ENCODE measurements at places on chromosomes 7 and 10. TPM values are rescaled to one million over a fixed set of nuclear protein-coding genes. Genes with fewer than 3 reads are reported as not detected.

The SPDYE18 gene
- total RNA-seq: not detected

The ERVW-1 gene
- total RNA-seq: not detected

The C10orf67 gene
- 0.14 TPM for total RNA-seq

The ZNF22 gene
- 0.09 TPM for total RNA-seq

The CD36 gene
- not detected for total RNA-seq

The FAM237B gene
- total RNA-seq: not detected

The EVX1 gene
- not detected for total RNA-seq

The PRR15 gene
- 4.2 TPM for total RNA-seq

The TMEM273 gene
- 8.9 TPM for total RNA-seq

The PNLIP gene
- not detected for total RNA-seq

The HOGA1 gene
- 70.8 TPM for total RNA-seq

The SLC29A4 gene
- 23.8 TPM for total RNA-seq

The ACSM6 gene
- not detected for total RNA-seq

The ANXA8L1 gene
- total RNA-seq: not detected

The CNPY1 gene
- not detected for total RNA-seq

The GRM3 gene
- total RNA-seq: not detected

The SPDYE8 gene
- not detected for total RNA-seq

The SEMA3E gene
- 0.34 TPM for total RNA-seq

The CDK14 gene
- 10.4 TPM for total RNA-seq

The RBP4 gene
- total RNA-seq: not detected

The SH2D4B gene
- total RNA-seq: not detected

The MACROH2A2 gene
- 29.4 TPM for total RNA-seq

The FAM25A gene
- not detected for total RNA-seq

The AOC1 gene
- total RNA-seq: not detected

The VSTM4 gene
- 1.7 TPM for total RNA-seq
